ENCODE measurements at places on chromosomes 5 and 9.

- no peak for DNase-seq
Observed at GRCh38 chr9:96667363-96667728, 12.2 kb upstream of the PRXL2C start.

- DNase-seq, result no peak
Observed at GRCh38 chr9:91346644-91347043, 15.1 kb downstream of the AUH start.

GRCh38 chr5:23864786-23865185, 357.4 kb downstream of the PRDM9 start:
- no peak for DNase-seq

- no peak for DNase-seq
Observed at GRCh38 chr9:981491-981898, 5.0 kb downstream of the DMRT3 start.

DNA sequence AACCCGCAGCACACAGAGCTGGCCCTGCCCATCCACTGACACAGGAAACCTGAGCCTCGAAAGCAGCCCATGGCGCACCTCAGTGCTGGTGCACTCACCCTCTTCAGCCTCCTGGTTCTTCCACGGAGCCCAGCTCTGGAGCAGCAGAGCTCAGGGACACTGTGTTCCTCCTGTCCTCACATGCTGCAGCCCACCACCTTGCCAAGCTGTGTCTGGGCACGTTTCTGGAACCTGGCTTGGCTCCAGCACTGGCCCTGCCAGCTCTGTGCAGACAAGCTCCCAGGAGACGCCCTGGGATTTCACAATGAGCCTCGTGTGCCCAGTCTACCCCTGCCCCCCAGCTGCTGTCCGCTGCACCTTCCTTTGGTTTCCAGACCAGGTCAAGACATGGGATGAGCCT, 119.5 kb downstream of the SYK start:
- DNase-seq, result no peak

Measured in activated CD8-positive, alpha-beta memory T cell treated with anti-CD3 and anti-CD28 coated beads, Interleukin-2, amount 10 ng/mL, durations not matched to agents 7 days and 5 days (primary cell).